Activated naive CD4-positive, alpha-beta T cell (primary cell): ENCODE measurements at places on chromosomes 16 and 17.

DNA sequence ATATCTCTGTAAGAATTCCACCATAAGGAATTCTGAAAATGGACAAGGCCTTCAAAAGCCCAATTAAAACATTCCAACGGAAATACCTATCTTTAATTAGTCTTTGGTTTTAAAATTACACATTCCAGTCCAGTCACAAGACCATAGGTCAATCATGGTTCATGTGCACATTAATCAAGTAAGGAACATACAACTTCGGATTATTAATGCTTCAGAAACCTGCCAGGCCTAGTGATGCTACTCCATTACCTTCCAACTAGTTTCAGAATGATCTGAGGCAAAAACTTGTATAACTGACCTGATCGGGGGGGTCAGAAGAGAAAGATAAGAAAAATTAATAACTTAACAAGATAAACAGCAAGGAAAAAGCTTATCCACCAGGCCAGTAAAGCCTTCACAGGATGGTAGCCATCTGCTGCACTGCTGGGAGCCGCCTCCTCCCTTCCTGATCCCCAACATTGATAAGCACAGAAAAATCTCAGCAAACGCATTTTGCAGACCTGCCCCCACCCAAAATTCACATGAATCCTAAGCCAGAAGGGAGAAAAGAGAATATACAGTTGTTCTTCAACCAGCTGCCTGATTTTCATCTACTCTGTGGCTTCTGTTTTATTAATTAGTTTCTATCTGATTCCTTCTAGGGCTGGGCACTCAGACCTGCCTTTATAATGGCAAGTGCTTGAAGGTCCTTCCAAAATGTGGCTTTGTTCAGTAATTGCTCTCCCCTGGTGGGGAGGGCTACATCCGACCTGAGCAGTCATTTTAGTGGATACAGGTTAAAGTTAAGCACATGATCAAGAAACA lies 6.0 kb downstream of the SDR42E1 start:
- no peak for DNase-seq

GRCh38 chr16:29028457-29029167 lies 43.8 kb downstream of the LAT start:
- DNase-seq = no peak

GRCh38 chr17:79006794-79007503 lies 2.6 kb downstream of the CANT1 start:
- DNase-seq = no peak

DNA sequence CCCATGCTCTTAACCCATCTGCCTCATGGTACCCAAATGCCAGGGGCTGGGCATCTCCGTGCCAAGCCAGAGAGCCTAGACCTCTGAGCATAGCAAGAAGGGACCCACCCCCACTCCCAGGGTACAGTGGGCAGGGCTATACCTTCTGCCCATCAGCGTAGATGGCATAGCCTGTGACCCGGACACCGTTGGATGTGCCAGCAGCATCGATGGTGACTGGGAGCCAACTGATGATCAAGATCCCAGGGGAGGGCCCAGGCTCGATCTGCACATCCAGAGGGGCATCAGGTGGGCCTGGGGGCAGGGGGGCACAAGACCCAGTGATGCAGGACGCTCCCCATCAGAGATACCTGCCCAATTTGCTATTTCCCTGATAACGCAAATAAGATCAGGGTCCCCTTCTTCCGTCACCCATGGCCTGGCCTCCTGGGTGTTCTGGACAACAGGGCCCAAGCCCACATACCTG lies 17.1 kb downstream of the TSPOAP1 start:
- no peak for DNase-seq

- DNase-seq = no peak
Measured at GRCh38 chr17:60165971-60166370, 16.2 kb downstream of the CA4 start.
